ENCODE measurements at places on chromosomes 7 and 10.

- DNase-seq = no peak
Observed at GRCh38 chr7:156117542-156118247, 305.4 kb upstream of the SHH start.

- peak; percentile 87 for DNase-seq
Observed at GRCh38 chr7:100604028-100604975, 2.1 kb downstream of the PCOLCE start.

DNA sequence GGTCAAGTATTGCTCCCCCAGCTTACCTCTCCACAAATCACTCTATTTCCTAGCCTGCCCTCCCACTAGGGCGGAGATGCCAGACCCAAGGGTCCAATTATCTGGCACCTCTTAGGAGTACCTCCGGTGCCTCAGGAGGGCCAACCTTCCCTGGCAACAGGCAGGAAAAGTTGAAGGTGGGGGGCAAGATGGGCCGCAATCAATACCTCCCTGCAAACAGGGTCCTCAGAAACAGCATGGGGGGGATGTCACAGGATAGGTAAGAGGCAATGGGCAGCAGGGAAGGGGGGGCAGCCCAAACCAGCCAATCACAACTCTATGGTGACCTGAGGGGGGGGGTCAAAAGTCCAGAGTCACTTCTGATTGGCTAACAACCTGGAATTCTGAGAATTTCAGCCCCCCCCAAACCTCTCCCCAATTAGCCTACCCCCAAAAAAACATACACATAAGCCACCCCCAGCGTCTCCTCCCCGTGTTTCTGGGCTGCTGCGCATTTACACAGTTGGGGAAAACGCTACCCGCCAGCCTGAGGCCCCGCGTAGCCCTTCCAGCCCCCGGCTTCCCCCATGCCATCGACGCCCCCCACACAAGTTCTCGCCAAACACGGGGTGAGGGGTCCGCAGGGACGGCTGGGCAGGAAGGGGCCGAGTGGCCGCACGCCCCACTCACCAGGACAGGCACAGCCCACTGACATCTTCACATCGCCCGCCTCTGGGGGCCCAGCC lies 589 bp downstream of the LDB1 start:
- peak; percentile 82 for DNase-seq

DNA sequence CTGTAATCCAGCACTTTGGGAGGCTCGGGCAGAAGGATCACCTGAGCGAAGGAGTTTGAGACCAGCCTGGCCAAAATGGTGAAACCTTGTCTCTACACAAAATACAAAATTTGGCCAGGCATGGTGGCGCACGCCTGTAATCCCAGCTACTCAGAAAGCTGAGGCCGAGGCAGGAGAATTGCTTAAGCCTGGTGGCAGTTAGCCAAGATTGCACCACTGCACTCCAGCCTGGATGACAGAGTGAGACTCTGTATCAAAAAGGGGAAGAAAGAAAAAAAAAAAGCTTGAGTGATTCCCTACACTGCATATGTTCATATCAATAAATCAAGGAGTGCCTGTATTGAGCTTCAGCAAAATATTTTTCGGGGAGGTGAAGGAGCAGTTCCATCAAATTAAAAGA lies 45.8 kb upstream of the SRRM3 start:
- peak; percentile 37 for DNase-seq

DNA sequence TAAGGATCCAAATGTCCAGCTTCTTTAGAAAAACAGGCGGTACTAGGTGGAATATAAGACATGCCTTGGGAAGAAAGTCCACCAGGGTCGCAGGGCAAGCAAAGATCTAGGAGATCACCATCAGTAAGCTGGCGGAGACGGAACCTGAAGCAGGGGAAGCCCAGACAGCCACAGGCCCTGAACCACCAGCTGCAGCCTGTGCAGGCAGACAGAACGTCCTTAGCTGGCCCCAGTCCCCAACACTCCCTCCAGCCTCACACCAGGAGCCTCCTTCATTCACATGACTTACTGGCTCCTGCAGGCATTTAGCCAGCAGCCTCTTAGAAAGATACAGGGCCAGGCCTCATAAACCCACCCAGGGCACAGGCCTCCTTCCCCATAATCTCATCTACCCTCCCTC lies 17.4 kb downstream of the RGS10 start:
- no peak for DNase-seq

DNA sequence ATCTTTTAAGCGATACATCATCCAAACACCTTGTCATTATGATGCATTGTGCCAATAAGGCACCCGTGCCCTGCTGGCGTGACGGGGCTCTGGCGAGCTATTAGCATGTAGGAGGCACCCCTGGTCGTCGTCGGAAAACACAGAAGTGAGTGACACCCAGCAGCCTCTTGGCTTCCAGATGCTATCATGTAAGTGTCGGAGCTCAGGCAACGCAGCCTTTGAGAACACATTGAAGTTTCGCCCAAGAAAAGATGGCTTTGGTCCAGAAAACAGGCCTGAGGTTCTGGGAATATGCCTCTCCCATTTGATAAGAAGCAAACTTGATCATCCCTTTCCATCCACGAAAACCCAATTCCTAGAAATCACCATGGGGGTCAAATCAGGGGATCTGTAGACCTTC lies 555.3 kb downstream of the GALNT17 start:
- no peak for DNase-seq

DNA sequence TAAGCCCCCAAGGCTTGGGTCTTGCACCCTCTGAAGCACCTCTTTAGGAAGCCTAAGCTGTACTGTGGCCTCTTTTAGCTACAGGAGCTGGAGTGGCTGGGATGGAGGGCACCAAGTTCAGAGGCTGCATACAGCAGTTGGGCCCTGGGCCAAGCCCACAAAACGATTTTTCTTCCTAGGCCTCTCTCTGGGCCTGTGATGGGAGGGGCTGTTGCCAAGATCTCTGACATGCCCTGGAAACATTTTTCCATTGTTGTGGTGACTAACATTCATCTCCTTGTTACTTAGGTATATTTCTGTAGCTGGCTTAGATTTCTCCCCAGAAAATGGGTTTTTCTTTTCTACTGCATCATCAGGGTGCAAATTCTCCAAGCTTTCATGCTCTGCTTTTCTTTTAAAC lies 375.7 kb upstream of the NPSR1 start:
- no peak for DNase-seq

DNA sequence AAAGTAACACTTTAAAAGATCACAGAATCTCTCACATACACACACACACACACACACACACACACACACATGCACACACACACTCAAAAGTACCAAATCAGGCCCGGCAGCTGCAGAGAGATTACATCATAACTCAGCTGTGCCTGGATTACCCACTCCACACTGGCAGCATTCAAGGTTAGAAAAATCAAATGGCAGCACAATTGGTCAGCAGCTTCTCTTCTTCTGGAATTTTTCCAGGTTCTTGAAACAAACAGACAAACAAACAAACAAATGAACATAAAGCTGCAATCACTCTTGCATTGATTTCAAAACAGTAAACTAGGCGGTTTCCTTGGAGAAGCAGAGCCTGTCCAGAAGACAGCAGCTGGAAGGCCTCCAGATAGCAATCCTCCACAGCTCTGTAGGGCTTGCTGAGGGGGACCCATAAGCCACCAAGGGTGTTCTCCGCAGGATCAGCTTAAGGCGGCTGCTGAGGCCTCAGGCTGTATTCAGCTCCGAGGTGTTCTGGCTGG lies 24.5 kb upstream of the FAM133B start:
- DNase-seq = no peak

- DNase-seq = no peak
Observed at GRCh38 chr7:39333701-39334100, 232.5 kb upstream of the YAE1 start.

GRCh38 chr10:34721208-34721840 lies 93.8 kb downstream of the PARD3 start:
- peak; percentile 78 for DNase-seq

GRCh38 chr7:30436046-30436445 lies 42.5 kb downstream of the NOD1 start:
- DNase-seq = no peak

DNA sequence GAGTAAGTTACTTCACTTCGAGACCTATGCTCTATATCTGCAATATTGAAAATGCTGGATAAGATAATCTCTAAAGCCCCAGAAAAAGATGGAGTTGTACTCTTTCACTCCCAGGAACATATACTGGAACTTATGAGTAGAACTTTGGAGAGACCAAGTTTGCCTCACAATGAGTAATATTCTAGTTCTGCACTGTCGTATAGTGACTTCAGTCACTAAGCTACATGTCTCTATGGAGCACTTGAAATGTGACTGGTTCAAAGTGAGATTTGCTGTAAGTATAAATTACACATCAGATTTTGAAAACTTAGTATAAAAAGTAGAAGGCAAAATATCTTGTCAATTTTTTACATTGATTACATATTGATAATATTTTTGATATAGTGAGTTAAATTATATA lies 116.4 kb downstream of the PTEN start:
- no peak for DNase-seq

- DNase-seq = peak; percentile 10
Observed at GRCh38 chr10:78600740-78601139, 468.0 kb upstream of the ZMIZ1 start.

Data from fibroblast of skin of scalp (primary cell).